ENCODE measurements at places on chromosomes 4 and X.

DNA sequence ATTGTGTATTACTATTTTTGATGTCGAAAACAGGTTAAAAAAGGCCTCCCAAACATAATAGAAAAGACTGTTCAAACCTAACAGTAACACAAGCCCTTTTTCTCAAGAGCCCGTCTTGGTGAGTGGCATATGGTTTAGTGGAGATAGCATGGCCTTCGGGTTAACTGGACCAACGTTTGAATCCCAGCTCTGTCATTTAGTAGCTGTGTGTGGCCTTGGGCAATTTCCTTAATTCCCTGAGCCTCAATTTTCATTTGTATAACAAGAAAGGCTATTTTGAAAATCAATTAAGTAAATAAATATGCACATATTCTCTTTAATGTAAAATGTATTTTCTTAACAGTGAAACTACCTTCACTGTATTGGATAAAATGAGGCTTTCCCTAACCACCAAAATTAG is 62.3 kb downstream of the HELT start:
- DNase-seq = no peak

GRCh38 chrX:85897362-85898126 is 149.8 kb downstream of the CHM start:
- no peak for DNase-seq

DNA sequence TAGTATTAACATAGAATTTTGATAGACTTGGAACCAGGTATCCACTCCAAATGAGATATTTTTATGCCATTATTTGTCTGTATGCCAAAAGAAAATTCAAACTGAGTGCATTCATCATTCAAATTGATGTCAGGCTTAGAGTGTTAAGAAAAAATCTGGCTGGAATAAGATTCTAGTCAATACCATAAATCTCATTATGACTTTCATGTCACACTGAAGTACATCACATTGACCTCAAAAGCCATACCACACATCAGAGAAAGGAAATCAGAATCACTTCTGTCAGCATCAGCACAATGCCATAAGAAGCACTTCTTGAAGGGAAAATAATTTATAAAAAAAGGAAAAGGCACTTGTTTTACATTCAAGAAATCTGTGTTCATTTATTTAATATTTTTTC is 119.0 kb upstream of the BMP3 start:
- DNase-seq = no peak

GRCh38 chr4:52861879-52862616 is at the start of gene RASL11B:
TSS of gene RASL11B (plus strand) at chr4:52862317. CDS start at chr4:52862508, 191 bp downstream.
- DNase-seq = peak; percentile 62

GRCh38 chrX:104310090-104310489 is 55.4 kb upstream of the ESX1 start:
- no peak for DNase-seq

DNA sequence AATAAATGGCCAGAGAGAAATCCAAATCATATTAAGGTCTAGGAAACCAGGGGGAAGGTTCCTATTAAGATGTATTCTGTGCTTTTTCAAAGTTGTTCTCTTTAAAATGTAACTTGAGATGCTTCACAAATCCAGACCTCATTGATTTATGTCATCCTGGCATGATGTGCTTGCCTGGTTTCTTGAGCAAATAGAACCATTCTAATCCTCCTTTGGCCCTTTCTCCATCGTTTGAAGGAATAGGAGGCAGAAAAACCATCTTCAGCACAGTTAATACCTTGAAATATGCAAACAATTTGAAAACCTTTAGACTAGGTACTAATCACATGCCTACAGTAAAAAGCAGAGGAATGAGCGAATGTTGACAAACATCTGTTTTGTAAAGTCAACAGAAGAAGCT is 202.2 kb upstream of the CXorf66 start:
- DNase-seq = no peak

- no peak for DNase-seq
Observed at GRCh38 chr4:2789793-2790582, 2.9 kb upstream of the SH3BP2 start.

DNA sequence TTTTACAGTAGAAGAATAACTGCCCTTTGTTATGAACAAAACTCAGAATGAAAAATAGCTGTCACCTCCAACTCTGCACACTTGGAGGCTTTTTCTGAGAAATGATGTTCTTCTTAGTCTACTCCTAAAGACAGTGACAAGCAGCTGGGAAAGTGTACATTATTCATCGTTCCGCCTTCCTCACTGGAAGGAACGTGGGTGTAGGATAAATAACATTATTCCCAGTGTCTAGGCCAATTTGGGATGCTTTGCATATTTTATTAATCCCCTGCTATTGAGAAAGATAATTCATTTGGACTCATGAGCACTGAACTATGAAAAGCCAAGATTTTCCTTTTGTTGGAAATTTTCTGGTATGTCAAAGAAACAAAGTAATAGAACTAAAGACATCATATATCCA is 87.8 kb downstream of the VCX2 start:
- DNase-seq = no peak

- DNase-seq = no peak
Observed at GRCh38 chr4:15331930-15332329, 95.9 kb upstream of the C1QTNF7 start.

DNA sequence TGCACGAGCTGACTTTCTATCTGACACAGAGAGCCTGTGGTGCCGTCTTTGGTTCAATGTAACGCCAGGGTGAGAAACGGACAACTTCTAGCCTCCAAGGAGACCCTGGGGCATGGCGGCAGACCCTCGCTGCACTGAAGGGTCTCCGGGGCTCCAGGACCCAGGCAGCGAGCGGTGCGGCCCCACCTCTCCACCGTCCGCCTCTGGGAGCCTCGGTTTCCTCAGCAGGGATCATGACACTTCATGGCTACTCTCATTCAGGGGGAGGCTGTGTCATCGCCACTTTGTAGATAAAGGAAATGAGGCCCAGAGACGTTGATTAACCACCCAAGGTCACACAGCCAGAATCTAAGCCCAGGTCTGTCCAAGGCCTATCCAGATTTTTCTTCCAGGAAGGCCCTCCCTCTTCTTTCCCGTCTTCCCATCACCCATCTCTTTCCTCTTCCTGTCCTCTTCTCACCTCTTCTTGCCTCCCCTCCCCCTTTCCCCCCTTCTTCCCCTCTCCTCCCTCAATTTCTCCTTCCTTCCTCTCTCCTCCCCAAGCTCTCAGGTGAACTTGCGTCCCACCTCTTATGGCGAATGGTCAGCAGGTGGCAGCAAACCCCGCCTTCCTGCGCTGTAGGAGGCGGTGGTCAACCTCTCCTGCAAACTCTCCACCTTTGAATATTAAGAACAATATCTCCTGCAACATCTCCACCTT is 69.3 kb upstream of the HMX1 start:
- DNase-seq = no peak

GRCh38 chr4:88659055-88659889 is 38.4 kb downstream of the NAP1L5 start:
- DNase-seq = no peak

DNA sequence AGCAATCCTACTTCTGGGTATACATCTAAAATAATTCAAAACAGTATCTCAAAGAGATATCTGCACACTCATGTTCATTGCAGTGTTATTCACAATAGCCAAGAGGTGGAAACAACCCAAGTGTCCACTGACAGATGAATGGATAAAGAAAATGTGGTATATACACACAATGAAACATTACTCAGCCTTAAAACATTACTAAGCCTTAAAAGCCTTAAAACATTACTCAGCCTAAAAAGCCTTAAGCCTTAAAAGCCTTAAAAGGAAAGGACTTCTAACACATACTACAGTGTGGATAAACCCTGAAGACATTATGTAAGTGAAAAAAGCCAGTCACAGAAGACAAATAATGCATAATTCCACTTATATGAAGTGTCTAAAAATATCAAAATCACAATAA is 40.3 kb upstream of the TFDP3 start:
- no peak for DNase-seq

- DNase-seq = no peak
Observed at GRCh38 chr4:8346838-8347605, 77.5 kb downstream of the HTRA3 start.

GRCh38 chrX:6679988-6680387 is 145.1 kb upstream of the VCX3A start:
- DNase-seq = no peak

GRCh38 chr4:108783665-108784463 is 21.0 kb upstream of the ETNPPL start:
- no peak for DNase-seq

GRCh38 chr4:149707862-149708261 is 107.8 kb downstream of the IQCM start:
- DNase-seq = no peak

DNA sequence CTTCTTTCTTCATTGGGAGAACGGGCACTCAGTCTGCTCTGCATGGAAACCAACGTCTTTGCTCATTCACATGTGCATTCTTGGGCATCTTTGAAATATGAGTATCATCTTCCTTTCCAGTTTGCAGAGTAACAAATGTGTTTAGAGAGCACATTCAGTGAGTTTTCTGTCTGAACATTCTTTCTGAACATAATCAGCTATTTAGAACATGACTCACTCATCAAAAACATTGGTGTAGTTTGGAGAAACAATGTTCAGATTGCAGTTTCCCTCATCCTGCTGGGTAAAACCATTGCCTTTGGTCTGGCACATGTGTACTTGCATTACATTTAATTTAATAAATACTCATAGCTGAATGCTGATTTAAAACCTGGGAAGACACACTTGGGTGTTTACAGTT is 81.5 kb upstream of the F9 start:
- no peak for DNase-seq

- DNase-seq = no peak
Observed at GRCh38 chrX:150446995-150447394, 83.9 kb downstream of the MAMLD1 start.

DNA sequence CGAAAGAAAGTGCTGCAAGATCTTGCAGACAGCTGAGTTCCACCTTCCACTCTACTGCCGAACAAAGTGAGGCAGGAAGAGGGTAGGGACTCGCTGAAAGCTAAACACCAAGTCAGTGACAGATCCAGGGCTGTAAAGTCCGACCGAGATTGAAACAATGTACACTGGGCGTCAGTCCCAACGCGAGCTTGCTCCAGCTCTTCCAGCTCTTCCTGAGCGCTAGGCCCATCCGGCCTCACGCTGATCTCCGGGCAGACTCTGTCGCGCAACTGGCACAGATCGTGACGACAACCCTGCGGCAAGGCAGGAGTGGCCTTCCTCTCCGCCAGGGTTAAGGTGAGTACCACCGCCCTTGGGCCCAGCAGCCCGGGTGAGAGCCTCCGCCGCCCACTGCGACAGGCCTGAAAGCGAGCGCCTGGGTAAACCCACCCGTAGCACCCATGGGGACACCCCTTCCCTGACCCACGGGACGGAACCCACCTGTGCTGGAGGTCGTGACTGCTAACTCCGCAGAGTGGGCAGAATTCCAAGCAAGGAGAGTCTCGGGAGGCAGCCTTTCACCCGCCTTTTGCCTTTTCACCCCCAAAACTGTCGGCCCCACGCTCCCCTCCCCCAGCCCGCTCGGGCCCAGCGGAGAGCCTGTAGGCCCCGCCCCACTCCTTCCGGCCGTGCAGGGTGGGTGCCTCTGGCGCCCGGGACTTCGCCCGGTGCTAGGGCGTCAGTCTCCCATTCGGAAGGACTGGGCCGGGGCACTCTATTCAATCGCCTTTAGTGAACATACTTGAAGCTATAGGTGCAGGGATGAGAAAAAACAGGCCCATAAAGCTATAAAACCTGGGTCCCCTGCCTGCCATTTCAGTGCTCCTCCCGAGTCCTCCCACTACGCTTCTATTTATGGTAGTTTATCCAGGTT is at the start of gene TMLHE:
Gene TMLHE (minus strand): TSS at position 641 of the 913 bp plus-strand sequence. CDS start 67,676 bp downstream, outside the sequence.
- DNase-seq = peak; percentile 9

GRCh38 chrX:52979568-52979967 is 21.2 kb upstream of the FAM156A start:
- no peak for DNase-seq

DNA sequence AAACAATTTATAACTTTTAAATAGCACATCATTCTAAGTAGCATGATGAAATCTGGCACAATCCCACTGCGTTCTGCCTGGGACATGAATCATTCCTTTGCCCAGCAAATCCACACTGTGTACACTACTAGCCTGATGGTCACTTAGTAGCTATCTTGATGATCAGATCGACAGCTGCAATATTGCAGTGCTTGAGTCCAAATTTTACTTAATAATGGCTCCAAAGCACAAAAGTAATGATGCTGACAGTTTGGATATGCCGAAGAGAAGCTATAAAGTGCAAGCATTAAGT is 86.6 kb upstream of the NPNT start:
- no peak for DNase-seq

- no peak for DNase-seq
Observed at GRCh38 chr4:127698789-127699200, 31.4 kb upstream of the SLC25A31 start.

GRCh38 chr4:156710365-156711192 is 261.0 kb downstream of the PDGFC start:
- DNase-seq = no peak

GRCh38 chrX:46262304-46262703 is 282.9 kb downstream of the ZNF674 start:
- DNase-seq = no peak

GRCh38 chr4:21248331-21248730 is 548.1 kb downstream of the PACRGL start:
- DNase-seq = no peak

DNA sequence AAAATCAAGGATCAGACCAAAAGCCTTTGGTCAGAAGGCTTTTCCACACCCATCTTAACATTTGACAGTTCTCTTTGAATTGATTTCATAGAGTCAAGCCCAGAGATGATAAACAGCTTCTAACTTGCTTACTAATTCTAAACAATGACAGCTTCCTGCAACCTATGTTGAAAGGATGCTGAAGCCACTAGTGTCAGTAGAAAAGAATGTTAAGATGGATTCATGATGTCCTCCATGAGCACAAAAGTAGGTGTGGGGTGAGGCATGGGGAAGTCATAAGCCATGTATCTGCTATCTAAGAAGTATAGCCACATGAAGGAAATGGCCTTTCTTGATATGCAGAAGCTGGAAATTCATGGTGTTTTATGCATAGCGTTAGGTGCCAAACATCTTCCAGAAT is 269.3 kb downstream of the DHX15 start:
- DNase-seq = no peak

GRCh38 chr4:27276307-27277073 is 415.8 kb downstream of the STIM2 start:
- no peak for DNase-seq

- DNase-seq = no peak
Observed at GRCh38 chr4:16884673-16885460, 13.6 kb downstream of the LDB2 start.

- DNase-seq = no peak
Observed at GRCh38 chrX:155966876-155967275, 30.6 kb upstream of the IL9R start.

GRCh38 chrX:14095702-14096101 is 66.0 kb upstream of the GEMIN8 start:
- DNase-seq = no peak

Data from stimulated activated CD8-positive, alpha-beta memory T cell treated with anti-CD3 and anti-CD28 coated beads, Interleukin-4, amount 100 ng/mL, for 4 hours (primary cell).